ENCODE measurements at places on chromosomes 11 and 22.

GRCh38 chr11:46001448-46001914 lies 79.0 kb downstream of the LARGE2 start:
- no peak for DNase-seq

- no peak for DNase-seq
These were observed 42.4 kb downstream of the AMPD3 start for GRCh38 chr11:10497371-10498021.

- DNase-seq = no peak
These were observed 31.0 kb downstream of the FZD4 start for GRCh38 chr11:86923999-86924766.

DNA sequence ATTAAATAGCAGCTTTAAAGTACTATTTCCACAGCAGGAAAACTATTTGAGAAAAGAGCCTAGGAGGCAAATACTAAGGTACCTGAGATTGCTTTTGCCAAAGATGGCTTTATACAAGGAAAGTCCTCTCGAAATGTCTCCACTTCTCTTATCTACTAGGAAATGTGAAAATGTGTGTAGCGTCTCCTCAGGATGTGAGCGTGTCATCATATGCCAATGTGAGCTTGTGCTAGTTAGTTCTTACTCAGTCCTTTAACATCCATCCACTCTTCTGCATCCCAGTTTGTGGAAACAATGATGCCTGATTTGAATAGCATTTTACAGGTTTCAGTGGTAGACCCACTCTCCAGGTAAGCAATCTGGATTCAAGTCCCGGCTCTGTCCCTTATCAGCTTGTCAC lies 421.0 kb downstream of the DYNC2H1 start:
- DNase-seq = no peak

All from globus pallidus (tissue), 1 donor.